Endothelial cell of umbilical vein (primary cell): ENCODE measurements at places on chromosomes 11 and 22.

- H3K4me1 ChIP-seq, result no peaks in the 10 kb centered on the region
- H3K27ac ChIP-seq, result no peak overlapping the region
- no peaks in the 10 kb centered on the region for H3K36me3 ChIP-seq
- peaks cover 28% of the 10 kb centered on the region for H3K27me3 ChIP-seq
- DNase-seq, result peak; percentile 47
These were observed 69.0 kb upstream of the SYT13 start for GRCh38 chr11:45354976-45355705.

DNA sequence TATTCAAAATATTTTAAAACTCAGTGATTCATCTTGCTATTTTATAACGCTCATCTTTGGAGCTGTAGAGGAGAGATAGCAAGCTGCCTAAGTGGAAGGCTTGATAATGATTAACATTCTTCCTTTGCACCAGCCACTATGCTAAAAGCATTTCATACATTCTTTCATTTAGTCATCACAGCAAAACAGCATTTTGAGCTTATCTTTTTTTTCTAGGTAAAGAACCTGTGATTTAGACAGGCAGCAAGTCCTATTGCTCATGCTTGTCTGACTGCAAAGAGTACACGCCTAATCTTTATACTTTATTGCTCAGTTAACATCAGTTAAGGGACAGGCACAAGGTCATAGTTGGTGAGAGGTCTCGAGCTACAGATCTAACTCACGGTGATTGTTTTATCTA, 713.1 kb upstream of the ARHGAP42 start:
- H3K4me3 ChIP-seq, result no peak overlapping the region
- H3K27ac ChIP-seq, result no peak overlapping the region
- no peaks in the 10 kb centered on the region for H3K36me3 ChIP-seq
- no peaks in the 10 kb centered on the region for H3K27me3 ChIP-seq

- H3K36me3 ChIP-seq, result no peaks in the 10 kb centered on the region
- H3K4me3 ChIP-seq, result no peak overlapping the region
- no peak for DNase-seq
- H3K4me1 ChIP-seq, result peaks cover 9% of the 10 kb centered on the region
These were observed 320.7 kb downstream of the TMEM135 start for GRCh38 chr11:87358461-87358860.

DNA sequence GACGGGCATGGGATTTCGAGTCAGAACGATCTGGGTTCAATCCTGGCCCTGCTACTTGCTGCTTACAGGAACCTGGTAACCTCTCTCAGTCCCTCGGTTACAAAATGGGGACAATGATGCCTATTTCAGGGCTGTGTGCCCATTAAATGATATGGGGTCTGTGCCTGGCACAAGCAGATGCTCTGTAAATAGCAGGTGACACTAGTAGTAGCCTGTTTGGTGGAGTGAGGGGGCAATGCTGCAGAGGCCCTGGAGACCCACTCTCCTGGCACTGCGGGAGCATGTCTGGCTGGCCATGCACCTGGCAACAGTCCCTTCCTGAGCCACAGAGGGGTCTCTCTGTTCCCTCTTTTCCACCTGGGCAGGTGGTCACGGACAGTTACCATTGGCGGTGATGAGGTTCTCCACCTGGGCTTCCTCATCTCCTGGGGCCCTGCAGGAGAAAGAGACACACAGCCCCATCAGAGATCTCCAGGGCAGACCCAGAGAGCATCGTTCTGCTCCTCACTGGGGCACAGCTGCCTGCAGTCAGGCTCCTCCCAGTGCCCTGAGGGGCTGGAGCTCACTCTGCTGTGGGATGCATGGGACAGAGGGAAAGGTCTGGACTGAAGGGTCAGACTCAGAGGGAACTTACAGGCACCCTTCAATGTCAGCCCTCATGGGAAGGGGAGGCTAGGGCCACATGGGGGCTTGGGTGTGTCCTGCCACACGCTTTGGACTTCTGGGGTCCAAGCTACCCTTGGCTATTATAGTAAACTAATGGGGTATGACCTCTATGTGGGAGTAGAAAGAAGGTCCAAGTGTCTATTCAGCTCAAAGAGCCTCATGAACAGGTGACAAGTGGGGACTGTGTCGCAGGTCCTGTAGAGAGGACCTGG, 15.6 kb upstream of the FXYD2 start:
- H3K27me3 ChIP-seq, result peaks cover 7% of the 10 kb centered on the region
- DNase-seq, result no peak
- H3K27ac ChIP-seq, result no peak overlapping the region
- no peaks in the 10 kb centered on the region for H3K36me3 ChIP-seq
- H3K4me1 ChIP-seq, result no peaks in the 10 kb centered on the region

DNA sequence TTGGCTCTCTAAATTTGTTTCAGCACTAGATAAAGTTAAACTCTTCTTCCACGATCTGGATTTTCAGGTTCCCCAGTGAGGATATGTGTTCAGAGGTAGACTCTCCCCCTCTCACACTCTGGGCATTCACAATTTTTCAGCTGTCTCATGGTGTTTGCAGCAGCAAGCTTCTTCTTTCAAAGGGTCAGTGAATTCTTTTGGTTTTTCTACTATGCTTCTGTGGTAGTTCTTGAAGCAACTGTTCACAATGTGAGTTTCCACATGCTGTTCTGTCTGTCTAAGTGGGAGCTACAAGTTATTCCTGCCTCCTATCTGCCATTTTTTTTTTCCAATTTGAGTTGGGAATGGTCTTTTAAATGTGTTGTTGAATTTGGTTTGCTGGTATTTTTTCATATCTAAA, 25.4 kb downstream of the CNTF start:
- H3K4me1 ChIP-seq, result no peaks in the 10 kb centered on the region
- DNase-seq, result no peak
- H3K27ac ChIP-seq, result no peak overlapping the region
- peaks cover 13% of the 10 kb centered on the region for H3K27me3 ChIP-seq
- no peaks in the 10 kb centered on the region for H3K36me3 ChIP-seq

DNA sequence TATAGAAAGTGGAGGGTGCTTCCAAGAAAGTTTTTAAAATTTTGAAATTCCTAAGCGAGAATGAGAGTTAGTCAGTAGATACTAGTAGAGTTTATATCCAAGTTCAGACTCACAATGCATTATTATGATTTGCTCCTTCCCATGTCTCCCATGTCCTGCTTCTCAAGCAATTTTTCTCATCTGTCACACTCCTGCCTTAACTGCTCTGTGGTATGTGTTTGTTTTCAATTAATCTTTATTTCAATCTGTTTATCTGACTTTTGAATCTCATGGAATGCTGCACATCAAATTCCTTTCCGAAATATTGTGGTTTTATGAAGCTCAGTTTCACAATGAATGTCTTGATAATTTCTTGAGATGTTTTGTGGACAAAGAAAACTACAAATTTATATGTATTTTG, 18.1 kb downstream of the THY1 start:
- H3K27ac ChIP-seq, result no peak overlapping the region
- H3K36me3 ChIP-seq, result no peaks in the 10 kb centered on the region
- DNase-seq, result no peak
- no peaks in the 10 kb centered on the region for H3K4me1 ChIP-seq

DNA sequence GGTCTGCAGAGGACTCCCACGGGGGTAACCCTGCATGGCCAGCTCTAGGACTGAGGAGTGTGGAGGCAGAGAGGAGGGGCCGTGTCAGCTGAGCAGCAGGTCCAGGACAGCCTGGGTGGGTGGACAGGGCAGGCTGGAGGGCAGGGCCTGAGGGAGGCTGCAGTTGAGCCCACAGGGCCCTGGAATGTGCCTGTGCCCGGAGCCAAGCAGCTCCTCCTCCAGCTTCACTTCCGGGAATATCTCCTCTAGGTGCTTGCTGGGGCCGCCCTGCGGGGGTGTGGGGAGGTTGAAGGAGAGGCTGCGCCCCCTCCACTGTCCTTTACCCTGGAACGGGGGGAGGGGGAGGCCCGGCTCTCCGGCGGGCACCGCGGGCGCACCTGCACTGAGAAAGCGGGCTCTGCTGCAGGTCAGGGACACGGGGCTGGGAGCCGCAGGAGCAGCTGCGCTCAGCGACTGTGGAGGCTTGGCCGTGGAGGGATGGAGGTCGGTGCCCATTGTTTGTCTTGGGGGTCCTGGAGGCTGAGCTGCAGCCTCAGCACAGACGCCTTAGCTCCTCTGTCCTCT, 1293.2 kb downstream of the BRD1 start:
- no peaks in the 10 kb centered on the region for H3K36me3 ChIP-seq
- DNase-seq, result no peak
- H3K27me3 ChIP-seq, result no peaks in the 10 kb centered on the region
- H3K4me3 ChIP-seq, result no peak overlapping the region

- peaks cover 46% of the 10 kb centered on the region for H3K4me1 ChIP-seq
- H3K27me3 ChIP-seq, result no peaks in the 10 kb centered on the region
- H3K4me3 ChIP-seq, result peak overlapping the region; percentile 28
These were observed 683 bp downstream of the PLA2G6 start for GRCh38 chr22:38180841-38181452.

GRCh38 chr22:42596863-42597530, 17.7 kb downstream of the POLDIP3 start:
- H3K4me1 ChIP-seq, result no peaks in the 10 kb centered on the region
- no peak overlapping the region for H3K27ac ChIP-seq
- no peaks in the 10 kb centered on the region for H3K27me3 ChIP-seq

- H3K4me3 ChIP-seq, result peak overlapping the region; percentile 36
- peaks cover 2% of the 10 kb centered on the region for H3K36me3 ChIP-seq
- no peak overlapping the region for H3K27ac ChIP-seq
- no peaks in the 10 kb centered on the region for H3K27me3 ChIP-seq
These were observed 2.5 kb downstream of the CSTF3 start for GRCh38 chr11:33158596-33159275.

- DNase-seq, result no peak
- H3K27ac ChIP-seq, result no peak overlapping the region
- H3K36me3 ChIP-seq, result no peaks in the 10 kb centered on the region
- H3K4me3 ChIP-seq, result no peak overlapping the region
These were observed 101.4 kb downstream of the MRTFA start for GRCh38 chr22:40535189-40535512.

GRCh38 chr22:19984201-19984753, 32.3 kb downstream of the ARVCF start:
- peak; percentile 39 for DNase-seq
- H3K4me1 ChIP-seq, result peaks cover 26% of the 10 kb centered on the region
- H3K36me3 ChIP-seq, result peaks cover 26% of the 10 kb centered on the region
- no peaks in the 10 kb centered on the region for H3K27me3 ChIP-seq

GRCh38 chr22:28750471-28750881, 8.6 kb downstream of the HSCB start:
- no peak overlapping the region for H3K4me3 ChIP-seq
- peaks cover 9% of the 10 kb centered on the region for H3K36me3 ChIP-seq
- DNase-seq, result peak; percentile 96
- peaks cover 20% of the 10 kb centered on the region for H3K4me1 ChIP-seq

DNA sequence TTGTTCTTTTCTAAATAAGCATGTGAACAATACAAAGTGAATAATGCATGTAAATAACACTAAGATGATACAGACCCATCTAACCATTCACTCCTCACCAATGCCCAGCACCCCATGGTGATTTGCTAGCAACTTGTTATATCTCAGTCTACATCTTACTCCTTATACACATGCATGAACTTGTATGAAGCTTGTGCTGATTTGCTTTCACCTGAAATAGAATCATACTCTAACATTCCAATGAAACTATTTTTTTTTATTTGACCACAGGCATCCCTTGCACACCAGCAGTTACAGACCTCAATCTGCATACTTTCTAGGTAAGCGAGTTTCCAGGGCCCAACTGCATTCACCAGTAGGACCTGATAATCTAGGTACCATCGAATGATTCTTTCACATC, 873.6 kb downstream of the OPCML start:
- H3K4me3 ChIP-seq, result no peak overlapping the region
- no peaks in the 10 kb centered on the region for H3K36me3 ChIP-seq
- no peak overlapping the region for H3K27ac ChIP-seq
- no peak for DNase-seq
- H3K4me1 ChIP-seq, result no peaks in the 10 kb centered on the region

DNA sequence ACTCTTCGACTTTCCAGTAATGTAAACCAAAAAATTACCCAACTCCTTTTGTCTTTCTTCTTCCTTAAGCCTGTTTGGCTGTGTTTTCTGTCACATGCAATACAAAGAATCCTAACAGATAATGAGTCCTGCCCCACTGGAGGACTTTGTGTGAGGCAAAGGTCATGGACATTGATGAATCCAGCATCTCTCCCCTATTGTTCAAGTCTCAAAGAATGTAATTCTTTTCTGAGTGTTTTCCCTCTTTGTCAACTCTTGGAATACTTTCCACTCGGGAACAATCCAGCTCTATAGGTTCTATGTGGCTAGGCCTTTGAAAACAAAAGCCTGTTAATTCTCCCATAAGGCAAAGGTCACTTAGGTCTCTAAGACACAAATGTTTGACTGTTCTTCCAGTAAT, 100.7 kb downstream of the FAR1 start:
- no peak overlapping the region for H3K4me3 ChIP-seq
- H3K27me3 ChIP-seq, result peaks cover 14% of the 10 kb centered on the region
- no peaks in the 10 kb centered on the region for H3K4me1 ChIP-seq

- no peaks in the 10 kb centered on the region for H3K27me3 ChIP-seq
- H3K4me1 ChIP-seq, result no peaks in the 10 kb centered on the region
- H3K4me3 ChIP-seq, result no peak overlapping the region
- no peaks in the 10 kb centered on the region for H3K36me3 ChIP-seq
- no peak overlapping the region for H3K27ac ChIP-seq
These were observed 17.8 kb upstream of the FXYD2 start for GRCh38 chr11:117842131-117842941.

GRCh38 chr11:1854949-1855885, 2.3 kb downstream of the LSP1 start:
- DNase-seq, result no peak
- H3K36me3 ChIP-seq, result no peaks in the 10 kb centered on the region
- no peaks in the 10 kb centered on the region for H3K4me1 ChIP-seq
- H3K27ac ChIP-seq, result no peak overlapping the region
- no peaks in the 10 kb centered on the region for H3K27me3 ChIP-seq

DNA sequence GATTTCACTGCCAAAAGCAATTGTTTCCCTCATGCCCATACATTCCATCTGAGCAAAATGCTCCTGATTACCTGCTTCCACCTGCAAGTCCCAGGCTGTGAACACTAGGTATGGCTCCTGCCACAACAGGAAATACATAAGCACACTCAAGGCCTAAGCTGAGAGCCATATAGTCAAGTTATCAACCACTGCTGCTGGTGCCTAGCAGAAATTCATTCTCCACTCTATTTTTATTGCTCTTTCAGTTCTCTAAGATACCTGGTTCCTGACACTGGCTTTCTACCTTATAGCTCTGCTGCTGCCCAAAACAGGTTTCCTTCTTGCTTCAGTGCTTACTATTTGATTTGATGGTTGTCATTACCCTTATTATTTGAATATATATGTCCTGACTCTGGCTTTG, 31.6 kb downstream of the SLC36A4 start:
- peaks cover 2% of the 10 kb centered on the region for H3K36me3 ChIP-seq
- no peak overlapping the region for H3K4me3 ChIP-seq
- no peaks in the 10 kb centered on the region for H3K27me3 ChIP-seq

GRCh38 chr22:18101536-18101935, 9.1 kb upstream of the TUBA8 start:
- no peaks in the 10 kb centered on the region for H3K27me3 ChIP-seq
- H3K4me3 ChIP-seq, result no peak overlapping the region
- no peak overlapping the region for H3K27ac ChIP-seq
- H3K36me3 ChIP-seq, result no peaks in the 10 kb centered on the region
- no peaks in the 10 kb centered on the region for H3K4me1 ChIP-seq
- no peak for DNase-seq

- no peaks in the 10 kb centered on the region for H3K27me3 ChIP-seq
- H3K4me1 ChIP-seq, result peaks cover 16% of the 10 kb centered on the region
- H3K27ac ChIP-seq, result no peak overlapping the region
- H3K4me3 ChIP-seq, result no peak overlapping the region
These were observed 86.9 kb downstream of the STIM1 start for GRCh38 chr11:3942160-3942955.

GRCh38 chr22:19671316-19671715, 43.0 kb upstream of the SEPTIN5 start:
- H3K27ac ChIP-seq, result no peak overlapping the region
- no peak overlapping the region for H3K4me3 ChIP-seq
- peaks cover 2% of the 10 kb centered on the region for H3K27me3 ChIP-seq
- H3K4me1 ChIP-seq, result no peaks in the 10 kb centered on the region
- H3K36me3 ChIP-seq, result no peaks in the 10 kb centered on the region
